Stimulated activated CD8-positive, alpha-beta memory T cell treated with anti-CD3 and anti-CD28 coated beads, Interleukin-4, amount 100 ng/mL, for 48 hours (primary cell): ENCODE measurements at places on chromosomes 13 and 19.

- DNase-seq = peak; percentile 21
Measured at GRCh38 chr19:35169221-35169995, 14.9 kb downstream of the FXYD5 start.

DNA sequence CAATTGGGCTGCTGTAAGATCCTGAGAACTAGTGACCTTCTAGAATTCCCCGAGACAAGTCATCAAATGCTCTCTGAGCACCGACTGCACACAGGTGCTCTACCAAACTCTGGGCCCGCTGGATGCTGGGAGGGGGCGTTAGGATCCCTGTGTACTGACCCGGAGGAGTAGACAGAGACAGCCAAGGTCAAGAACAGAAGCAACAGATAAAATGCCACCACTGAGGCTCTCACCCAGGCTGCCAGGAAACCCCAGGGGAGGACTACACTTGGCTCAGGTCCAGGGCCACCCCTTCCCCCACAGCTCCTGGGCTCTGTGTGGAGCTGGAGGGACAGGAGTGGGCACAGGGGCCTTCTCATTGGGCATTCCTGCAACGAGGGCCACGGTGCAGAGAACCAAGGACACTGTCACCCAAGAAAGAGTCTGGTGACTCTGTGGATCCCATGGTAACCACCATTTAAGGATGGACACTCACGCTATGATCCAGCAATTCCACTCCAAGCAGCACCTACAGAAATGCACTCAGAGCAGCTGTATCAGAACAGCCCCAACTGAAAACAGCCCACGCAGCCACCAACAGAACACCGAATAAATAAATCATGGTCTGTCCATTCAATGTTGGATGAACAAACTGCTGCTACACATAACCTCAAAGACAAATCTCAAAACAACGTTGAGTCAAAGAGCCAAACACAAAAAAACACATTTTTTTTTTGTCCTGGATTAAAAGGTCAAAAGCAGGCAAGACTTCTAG lies 16.8 kb upstream of the SLC35E1 start:
- DNase-seq = no peak

- DNase-seq = no peak
Measured at GRCh38 chr13:51590971-51591627, 6.8 kb downstream of the WDFY2 start.

GRCh38 chr13:75010941-75011340 lies 471.0 kb downstream of the TBC1D4 start:
- DNase-seq = no peak

DNA sequence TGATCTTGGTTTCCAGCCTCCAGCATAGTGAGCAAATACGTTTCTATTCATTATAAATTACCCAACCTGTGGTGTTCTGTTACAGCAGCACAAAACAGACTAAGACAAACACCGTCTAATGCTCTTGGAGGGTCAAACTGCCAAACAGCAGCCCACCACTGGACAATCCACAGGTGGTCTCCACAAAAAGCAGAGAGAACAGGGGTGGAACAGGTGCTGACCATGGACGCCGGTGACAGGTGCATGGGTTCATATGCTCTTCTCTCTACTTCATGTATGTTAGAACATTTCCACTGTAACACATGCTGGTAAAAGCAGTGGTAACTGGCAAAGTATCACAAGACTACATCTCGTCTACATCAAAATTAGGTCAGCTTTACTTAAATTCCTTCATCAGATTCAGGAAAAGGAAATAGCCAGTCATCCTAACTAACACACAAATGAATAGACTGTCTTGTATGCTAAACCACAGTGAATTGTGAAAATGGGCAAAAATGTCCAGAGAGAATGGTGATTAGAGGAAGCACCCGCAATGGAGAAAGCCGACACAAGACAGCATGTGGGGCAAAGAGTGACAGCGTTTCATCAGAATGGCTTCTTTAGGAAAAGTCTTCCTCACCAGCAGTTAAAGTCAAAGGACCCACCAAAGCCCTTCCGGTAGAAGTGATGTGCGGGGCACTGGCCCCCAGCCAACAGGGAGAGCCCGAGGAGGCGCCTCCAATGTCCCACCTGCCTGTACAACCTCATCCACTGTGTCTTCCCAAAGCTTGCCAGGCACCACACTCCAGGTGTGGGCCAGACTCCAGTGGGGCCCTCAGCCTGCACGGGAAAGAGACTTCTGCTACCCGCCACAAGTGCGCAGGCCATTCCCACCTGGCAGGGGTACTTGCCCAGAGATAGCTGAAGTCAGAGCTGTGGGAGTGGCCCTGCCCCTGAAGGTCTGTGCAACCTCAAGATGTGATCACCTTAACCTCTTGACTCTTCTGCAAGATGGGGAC lies 6.5 kb downstream of the CARS2 start:
- peak; percentile 15 for DNase-seq

GRCh38 chr13:60620611-60621395 lies 223.8 kb downstream of the TDRD3 start:
- no peak for DNase-seq
